Sigmoid colon (tissue), 7 donors: ENCODE measurements at places on chromosomes 12 and 14. TPM values are rescaled to one million over a fixed set of nuclear protein-coding genes. Genes with fewer than 3 reads are reported as not detected.

DNA sequence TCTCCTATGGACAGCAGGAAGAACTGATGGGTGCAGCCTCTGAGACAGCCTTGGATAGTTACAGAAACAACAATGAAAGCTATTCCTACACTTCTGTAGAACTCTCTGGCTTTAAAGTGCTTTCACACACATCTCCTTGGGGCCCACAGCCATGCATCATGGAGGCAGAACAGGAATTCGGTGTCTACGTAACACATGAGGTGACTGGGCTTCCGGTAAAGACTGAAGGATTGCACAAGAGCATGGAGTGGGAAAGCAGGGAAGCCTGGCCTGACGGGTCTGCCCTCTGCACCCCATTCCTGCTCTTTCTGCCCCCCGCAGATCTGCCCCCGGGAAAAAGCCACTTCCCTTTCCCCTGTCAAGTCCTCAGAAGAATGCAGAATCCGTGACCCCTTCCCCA lies 82.6 kb downstream of the VWF start:
- H3K27ac ChIP-seq = no peak overlapping the region
- H3K4me1 ChIP-seq = no peaks in the 10 kb centered on the region
- H3K27me3 ChIP-seq = no peaks in the 10 kb centered on the region
- no peaks in the 10 kb centered on the region for H3K36me3 ChIP-seq
- H3K4me3 ChIP-seq = no peak overlapping the region
- DNase-seq = no peak

- no peaks in the 10 kb centered on the region for H3K36me3 ChIP-seq
- H3K27ac ChIP-seq = peak overlapping the region; percentile 77
- no peaks in the 10 kb centered on the region for H3K27me3 ChIP-seq
- peak overlapping the region; percentile 67 for H3K4me3 ChIP-seq
Observed at GRCh38 chr12:95790917-95791849, 619 bp upstream of the NTN4 start.

- no peaks in the 10 kb centered on the region for H3K4me1 ChIP-seq
- H3K27ac ChIP-seq = no peak overlapping the region
- H3K4me3 ChIP-seq = no peak overlapping the region
- H3K27me3 ChIP-seq = no peaks in the 10 kb centered on the region
Observed at GRCh38 chr14:92021523-92021922, 18.3 kb downstream of the TRIP11 start.

- no peak overlapping the region for H3K4me3 ChIP-seq
- no peaks in the 10 kb centered on the region for H3K4me1 ChIP-seq
- no peaks in the 10 kb centered on the region for H3K27me3 ChIP-seq
- no peak overlapping the region for H3K27ac ChIP-seq
Observed at GRCh38 chr12:84696908-84697540, 215.6 kb downstream of the SLC6A15 start.

- H3K4me3 ChIP-seq = no peak overlapping the region
- no peaks in the 10 kb centered on the region for H3K36me3 ChIP-seq
- no peak for DNase-seq
- no peaks in the 10 kb centered on the region for H3K4me1 ChIP-seq
- H3K27me3 ChIP-seq = no peaks in the 10 kb centered on the region
Observed at GRCh38 chr12:13148485-13148847, 45.0 kb upstream of the GSG1 start.

- no peaks in the 10 kb centered on the region for H3K4me1 ChIP-seq
- H3K4me3 ChIP-seq = no peak overlapping the region
- H3K27me3 ChIP-seq = no peaks in the 10 kb centered on the region
- H3K27ac ChIP-seq = no peak overlapping the region
- H3K36me3 ChIP-seq = no peaks in the 10 kb centered on the region
Observed at GRCh38 chr12:9708853-9709252, 24.0 kb downstream of the CLECL1 start.

DNA sequence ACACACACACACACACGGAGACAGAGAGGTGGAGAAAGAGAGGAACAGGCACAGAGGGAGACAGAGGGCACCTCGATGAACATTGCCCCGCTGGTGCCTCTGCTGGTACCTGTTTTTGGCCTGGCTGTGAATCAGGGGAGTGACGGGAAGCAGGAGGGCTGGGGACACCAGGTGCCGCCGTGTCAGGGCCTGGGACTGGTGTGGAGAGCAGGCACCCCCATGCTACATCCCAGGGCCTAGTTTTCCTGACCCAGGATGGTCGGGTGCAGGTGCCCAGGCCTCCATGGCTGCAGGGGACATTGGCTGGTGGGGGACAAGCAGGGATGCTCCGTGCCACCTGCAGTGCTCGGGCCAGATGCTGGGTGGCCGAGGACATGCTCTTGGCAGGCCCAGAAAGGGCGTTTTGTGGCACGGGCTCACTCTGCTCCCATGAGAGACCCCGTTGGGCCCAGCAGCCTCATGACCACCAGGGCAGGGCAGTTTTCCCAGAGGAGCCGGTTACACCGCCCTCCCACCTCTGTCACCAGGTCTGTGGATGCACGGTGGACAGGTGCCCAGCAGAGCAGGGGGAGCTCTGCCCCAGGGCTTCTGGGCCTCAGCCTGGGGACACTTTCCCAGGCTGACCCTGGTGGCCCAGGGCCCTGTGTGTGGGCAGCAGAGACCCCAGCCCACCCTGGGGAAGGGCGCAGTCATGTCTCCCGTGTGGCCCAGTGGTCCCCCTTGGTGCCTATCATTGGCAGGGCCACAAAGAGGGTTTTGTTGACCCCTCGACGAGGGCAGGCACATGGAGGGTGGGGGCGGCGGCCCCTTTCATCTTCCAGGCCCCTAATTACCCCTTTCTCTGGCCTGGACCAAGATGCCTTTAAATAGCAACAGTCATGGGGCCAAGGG lies 207.5 kb upstream of the RTL1 start:
- H3K4me1 ChIP-seq = no peaks in the 10 kb centered on the region
- H3K4me3 ChIP-seq = no peak overlapping the region
- DNase-seq = peak; percentile 45
- no peaks in the 10 kb centered on the region for H3K27me3 ChIP-seq
- H3K36me3 ChIP-seq = no peaks in the 10 kb centered on the region

DNA sequence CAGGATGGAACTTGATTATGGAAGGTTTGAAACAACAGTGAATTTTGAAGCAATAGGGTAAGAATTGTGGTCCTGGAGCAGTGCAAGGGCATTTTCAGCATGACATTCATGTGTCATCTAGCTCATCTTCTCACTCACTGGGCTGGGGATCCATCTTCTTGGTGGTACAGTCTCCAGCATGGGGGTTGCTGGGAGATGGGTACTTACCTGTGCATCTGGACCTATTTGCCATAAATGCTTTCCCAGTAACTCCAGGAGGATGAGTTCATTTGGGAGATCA lies 7.2 kb downstream of the HSP90AA1 start:
- peaks cover 24% of the 10 kb centered on the region for H3K4me1 ChIP-seq
- DNase-seq = no peak
- H3K27me3 ChIP-seq = no peaks in the 10 kb centered on the region
- H3K4me3 ChIP-seq = no peak overlapping the region
- H3K36me3 ChIP-seq = peaks cover 69% of the 10 kb centered on the region

- H3K4me3 ChIP-seq = no peak overlapping the region
- H3K4me1 ChIP-seq = no peaks in the 10 kb centered on the region
- H3K27ac ChIP-seq = no peak overlapping the region
- H3K36me3 ChIP-seq = no peaks in the 10 kb centered on the region
- DNase-seq = no peak
Observed at GRCh38 chr14:89613260-89614008, 196.4 kb upstream of the FOXN3 start.

- H3K4me1 ChIP-seq = no peaks in the 10 kb centered on the region
- no peak overlapping the region for H3K4me3 ChIP-seq
- no peaks in the 10 kb centered on the region for H3K36me3 ChIP-seq
- H3K27ac ChIP-seq = no peak overlapping the region
Observed at GRCh38 chr12:92973614-92974013, 44.5 kb upstream of the EEA1 start.

DNA sequence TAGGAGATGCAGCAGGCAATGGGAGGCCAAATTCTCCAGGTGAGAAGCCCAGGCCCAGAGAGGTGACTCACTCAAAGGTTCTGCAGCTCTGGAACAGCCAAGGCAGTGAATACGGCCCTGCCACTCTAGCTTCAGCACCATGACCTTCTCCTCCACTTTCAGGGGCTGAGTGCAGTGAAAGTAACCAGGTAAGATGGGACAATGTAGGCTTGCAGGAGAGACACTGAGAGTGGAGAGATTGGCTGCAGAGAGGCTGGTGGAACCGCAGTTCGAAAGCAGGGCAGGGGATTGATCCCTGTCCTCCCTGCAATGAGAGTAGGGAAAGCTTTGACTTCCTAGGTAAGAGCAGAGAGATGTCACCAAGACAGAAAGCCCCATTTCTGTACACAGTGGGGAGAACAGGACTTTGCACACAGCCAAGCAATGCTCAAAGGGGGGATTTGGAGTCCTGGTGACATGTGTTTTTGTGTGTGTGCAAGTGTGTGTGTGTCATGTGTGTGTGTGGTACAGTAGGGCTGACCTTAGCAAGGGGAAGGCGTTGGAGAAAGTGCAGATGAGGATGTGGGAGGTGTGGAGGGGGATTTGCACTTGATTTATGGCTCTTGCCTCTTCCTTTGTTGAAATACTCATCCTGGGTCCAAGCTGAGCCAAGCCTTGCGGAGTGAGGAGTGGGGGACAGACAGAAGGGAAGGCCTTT lies 12.7 kb downstream of the DHRS2 start:
- no peaks in the 10 kb centered on the region for H3K27me3 ChIP-seq
- no peak for DNase-seq
- no peaks in the 10 kb centered on the region for H3K36me3 ChIP-seq
- H3K4me1 ChIP-seq = no peaks in the 10 kb centered on the region
- no peak overlapping the region for H3K27ac ChIP-seq

DNA sequence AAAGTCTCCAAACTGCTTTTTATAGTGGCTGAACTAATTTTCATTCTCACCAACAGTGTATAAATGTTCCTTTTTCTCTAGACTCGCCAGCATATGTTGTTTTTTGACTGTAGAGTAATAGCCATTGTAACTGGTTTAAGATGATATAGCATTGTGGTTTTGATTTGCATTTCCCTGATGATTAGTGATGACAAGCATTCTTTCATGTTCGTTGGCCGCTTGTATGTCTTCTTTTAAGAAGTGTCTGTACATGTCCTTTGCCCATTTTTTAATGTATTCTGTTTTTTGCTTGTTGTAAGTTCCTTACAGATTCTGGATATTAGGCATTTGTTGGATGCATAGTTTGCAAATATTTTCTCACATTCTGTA lies 404.9 kb downstream of the FLRT2 start:
- no peaks in the 10 kb centered on the region for H3K27me3 ChIP-seq
- H3K4me3 ChIP-seq = peak overlapping the region; percentile 37
- H3K36me3 ChIP-seq = no peaks in the 10 kb centered on the region

- peaks cover 83% of the 10 kb centered on the region for H3K4me1 ChIP-seq
- no peaks in the 10 kb centered on the region for H3K27me3 ChIP-seq
- peak overlapping the region; percentile 37 for H3K27ac ChIP-seq
Observed at GRCh38 chr14:103126873-103127304, 3.6 kb downstream of the TNFAIP2 start.

DNA sequence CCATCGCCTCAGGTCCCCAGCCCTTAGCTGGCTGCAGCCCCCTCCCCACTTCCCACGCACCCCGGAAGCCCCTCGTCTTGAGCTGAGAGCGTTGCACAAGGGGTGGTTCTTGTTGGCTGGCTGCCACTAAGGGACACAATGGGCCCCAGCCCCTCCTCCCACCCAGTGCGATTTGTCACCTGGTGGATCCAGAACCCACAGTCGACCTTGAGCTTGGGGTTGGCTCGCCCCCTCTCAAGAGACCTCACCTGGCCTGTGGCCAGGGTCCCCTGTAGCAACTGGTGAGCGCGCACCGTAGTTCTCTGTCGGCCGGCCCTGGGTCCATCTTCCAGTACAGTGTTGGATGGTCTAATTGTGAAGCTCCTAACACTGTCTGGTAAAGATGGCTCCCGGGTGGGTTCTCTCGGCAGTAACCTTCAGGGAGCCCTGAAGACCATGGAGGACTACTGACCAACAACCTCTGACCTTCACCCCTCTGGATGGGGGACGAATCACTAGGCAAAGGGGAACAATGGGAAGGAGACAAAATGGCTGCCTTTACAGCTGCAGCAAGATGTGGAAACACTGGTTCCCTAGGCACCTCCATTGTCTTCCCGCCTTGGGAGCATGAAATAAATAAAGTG lies 6.6 kb downstream of the PHB2 start:
- peak; percentile 76 for DNase-seq
- H3K4me1 ChIP-seq = no peaks in the 10 kb centered on the region
- H3K27ac ChIP-seq = peak overlapping the region; percentile 64
- peaks cover 32% of the 10 kb centered on the region for H3K36me3 ChIP-seq

GRCh38 chr12:126480451-126480850 lies 1415.2 kb downstream of the AACS start:
- no peaks in the 10 kb centered on the region for H3K27me3 ChIP-seq
- no peak overlapping the region for H3K27ac ChIP-seq
- no peaks in the 10 kb centered on the region for H3K36me3 ChIP-seq
- peaks cover 29% of the 10 kb centered on the region for H3K4me1 ChIP-seq
- no peak for DNase-seq
- H3K4me3 ChIP-seq = no peak overlapping the region

GRCh38 chr12:46454981-46455380 lies 82.4 kb upstream of the SLC38A2 start:
- no peak overlapping the region for H3K4me3 ChIP-seq
- no peak overlapping the region for H3K27ac ChIP-seq
- no peaks in the 10 kb centered on the region for H3K27me3 ChIP-seq
- no peaks in the 10 kb centered on the region for H3K4me1 ChIP-seq
- no peaks in the 10 kb centered on the region for H3K36me3 ChIP-seq
- DNase-seq = no peak

DNA sequence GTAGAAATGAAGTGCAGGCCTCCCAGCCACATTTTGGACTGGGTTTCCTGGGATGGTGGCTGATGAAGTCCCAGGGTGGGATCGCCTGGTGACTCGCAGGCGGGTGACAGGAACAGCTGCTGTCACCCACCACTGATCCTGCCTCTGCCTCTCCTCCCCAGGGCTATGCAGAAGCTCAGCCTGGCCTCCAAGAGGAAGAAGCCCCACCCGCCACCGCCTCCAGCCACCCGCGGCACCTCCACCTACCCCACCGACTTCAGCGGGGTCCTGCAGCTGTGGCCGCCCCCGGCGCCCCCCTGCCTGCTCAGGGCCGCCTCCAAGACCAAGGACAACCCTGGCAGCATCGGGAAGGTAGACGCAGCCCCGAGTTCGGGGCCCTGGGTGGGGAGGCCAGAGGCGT lies 28.3 kb downstream of the KIF26A start:
- H3K27ac ChIP-seq = no peak overlapping the region
- H3K27me3 ChIP-seq = no peaks in the 10 kb centered on the region
- H3K36me3 ChIP-seq = no peaks in the 10 kb centered on the region
- DNase-seq = no peak
- no peak overlapping the region for H3K4me3 ChIP-seq

GRCh38 chr12:24931666-24932405 lies 17.1 kb downstream of the BCAT1 start:
- no peak overlapping the region for H3K4me3 ChIP-seq
- no peak overlapping the region for H3K27ac ChIP-seq

- no peaks in the 10 kb centered on the region for H3K36me3 ChIP-seq
Observed at GRCh38 chr12:54555670-54556257, 6.4 kb downstream of the PDE1B start.

GRCh38 chr12:57579677-57580465 lies 11.1 kb upstream of the PIP4K2C start:
- no peaks in the 10 kb centered on the region for H3K36me3 ChIP-seq
- no peaks in the 10 kb centered on the region for H3K4me1 ChIP-seq
- H3K27me3 ChIP-seq = no peaks in the 10 kb centered on the region
- DNase-seq = no peak

GRCh38 chr12:105470601-105471000 lies 140.1 kb downstream of the C12orf75 start:
- H3K4me1 ChIP-seq = no peaks in the 10 kb centered on the region
- H3K27ac ChIP-seq = no peak overlapping the region
- no peaks in the 10 kb centered on the region for H3K36me3 ChIP-seq

Gene KRT79
- polyA plus RNA-seq = 0.16 TPM

Gene NXPH4
- 0.13 TPM for polyA plus RNA-seq

Gene GRIN2B
- polyA plus RNA-seq = not detected

Gene PARPBP
- polyA plus RNA-seq = 7.9 TPM

Gene ARHGEF25
- 18.2 TPM for polyA plus RNA-seq

Gene MFAP5
- 36.0 TPM for polyA plus RNA-seq

Gene B4GALNT3
- polyA plus RNA-seq = 8.4 TPM
